Occipital lobe (tissue), 3 donors: ENCODE measurements at places on chromosomes 3 and 15. TPM values are rescaled to one million over a fixed set of nuclear protein-coding genes. Genes with fewer than 3 reads are reported as not detected.

RNU5B-1 gene
- not detected for total RNA-seq

SAMD7 gene
- total RNA-seq: not detected

FAM131A gene
- 61.6 TPM for total RNA-seq

GUCA1C gene
- not detected for total RNA-seq

GRAMD1C gene
- 5.0 TPM for total RNA-seq

FBXO40 gene
- total RNA-seq: 0.31 TPM

HDC gene
- total RNA-seq: not detected

EPHA6 gene
- 219 TPM for total RNA-seq
